Purkinje cell (primary cell): ENCODE measurements at places on chromosomes 12 and 14. TPM values are rescaled to one million over a fixed set of nuclear protein-coding genes. Genes with fewer than 3 reads are reported as not detected.

FGF23 gene
- polyA plus RNA-seq, result not detected in 2 replicates

SIX6 gene
- not detected in 2 replicates for polyA plus RNA-seq

OR4E2 gene
- not detected in 2 replicates for polyA plus RNA-seq

TROAP gene
- not detected in 2 replicates for polyA plus RNA-seq

SSPN gene
- 4.0 and 6.6 TPM in 2 replicates for polyA plus RNA-seq

NEMP1 gene
- polyA plus RNA-seq, result 1.6 and 2.2 TPM in 2 replicates

SMCO2 gene
- polyA plus RNA-seq, result not detected in 2 replicates

EML5 gene
- polyA plus RNA-seq, result 0.43 and 1.4 TPM in 2 replicates

TAC3 gene
- polyA plus RNA-seq, result not detected in 2 replicates

GATC gene
- 4.8 and 8.5 TPM in 2 replicates for polyA plus RNA-seq

SRRM4 gene
- polyA plus RNA-seq, result 3.3 and 4.1 TPM in 2 replicates

CS gene
- polyA plus RNA-seq, result 117 and 124 TPM in 2 replicates

RTL1 gene
- not detected in 2 replicates for polyA plus RNA-seq

E2F7 gene
- polyA plus RNA-seq, result not detected in 2 replicates

IRAK3 gene
- 2.1 and 2.6 TPM in 2 replicates for polyA plus RNA-seq

MYH7 gene
- not detected in 2 replicates for polyA plus RNA-seq

METTL1 gene
- 19.2 and 33.9 TPM in 2 replicates for polyA plus RNA-seq

KRT82 gene
- polyA plus RNA-seq, result not detected in 2 replicates

CAPZA3 gene
- polyA plus RNA-seq, result not detected in 2 replicates

PYM1 gene
- polyA plus RNA-seq, result 19.0 and 28.9 TPM in 2 replicates

OVCH1 gene
- 0.76 and 3.0 TPM in 2 replicates for polyA plus RNA-seq

TSPAN19 gene
- polyA plus RNA-seq, result 5.3 and 9.8 TPM in 2 replicates

CELA1 gene
- polyA plus RNA-seq, result 0.52 TPM in 1 of 2 replicates, not detected in the other

JPH4 gene
- 1.1 and 8.0 TPM in 2 replicates for polyA plus RNA-seq

SLC11A2 gene
- 38.0 and 52.9 TPM in 2 replicates for polyA plus RNA-seq

PROX2 gene
- polyA plus RNA-seq, result 0.18 TPM in 1 of 2 replicates, not detected in the other

SYT1 gene
- polyA plus RNA-seq, result 20.2 and 227 TPM in 2 replicates

TMEM253 gene
- 4.4 and 6.9 TPM in 2 replicates for polyA plus RNA-seq

KRT71 gene
- polyA plus RNA-seq, result not detected in 2 replicates

POU6F1 gene
- 1.5 and 4.9 TPM in 2 replicates for polyA plus RNA-seq

FBRSL1 gene
- 0.17 TPM in 2 replicates for polyA plus RNA-seq

KRT73 gene
- not detected in 2 replicates for polyA plus RNA-seq

PTGER2 gene
- not detected in 2 replicates for polyA plus RNA-seq

GLRX5 gene
- polyA plus RNA-seq, result 37.4 and 39.7 TPM in 2 replicates

SLC38A4 gene
- polyA plus RNA-seq, result not detected in 2 replicates

PPP4R4 gene
- polyA plus RNA-seq, result 87.8 and 101 TPM in 2 replicates

ACSM4 gene
- polyA plus RNA-seq, result not detected in 2 replicates

TRPV4 gene
- not detected in 2 replicates for polyA plus RNA-seq

KERA gene
- polyA plus RNA-seq, result not detected in 2 replicates

SNX6 gene
- 103 and 109 TPM in 2 replicates for polyA plus RNA-seq

ZFC3H1 gene
- polyA plus RNA-seq, result 22.3 and 27.6 TPM in 2 replicates

LYZ gene
- polyA plus RNA-seq, result not detected in 2 replicates

DPY19L2 gene
- polyA plus RNA-seq, result 9.6 and 11.5 TPM in 2 replicates

KRT79 gene
- 0.81 TPM in 1 of 2 replicates, not detected in the other for polyA plus RNA-seq

SIX4 gene
- polyA plus RNA-seq, result 0.12 and 1.6 TPM in 2 replicates

RERG gene
- polyA plus RNA-seq, result 4.2 and 14.3 TPM in 2 replicates

TMEM52B gene
- polyA plus RNA-seq, result not detected in 2 replicates
